ENCODE measurements at places on chromosomes 12 and 14.

DNA sequence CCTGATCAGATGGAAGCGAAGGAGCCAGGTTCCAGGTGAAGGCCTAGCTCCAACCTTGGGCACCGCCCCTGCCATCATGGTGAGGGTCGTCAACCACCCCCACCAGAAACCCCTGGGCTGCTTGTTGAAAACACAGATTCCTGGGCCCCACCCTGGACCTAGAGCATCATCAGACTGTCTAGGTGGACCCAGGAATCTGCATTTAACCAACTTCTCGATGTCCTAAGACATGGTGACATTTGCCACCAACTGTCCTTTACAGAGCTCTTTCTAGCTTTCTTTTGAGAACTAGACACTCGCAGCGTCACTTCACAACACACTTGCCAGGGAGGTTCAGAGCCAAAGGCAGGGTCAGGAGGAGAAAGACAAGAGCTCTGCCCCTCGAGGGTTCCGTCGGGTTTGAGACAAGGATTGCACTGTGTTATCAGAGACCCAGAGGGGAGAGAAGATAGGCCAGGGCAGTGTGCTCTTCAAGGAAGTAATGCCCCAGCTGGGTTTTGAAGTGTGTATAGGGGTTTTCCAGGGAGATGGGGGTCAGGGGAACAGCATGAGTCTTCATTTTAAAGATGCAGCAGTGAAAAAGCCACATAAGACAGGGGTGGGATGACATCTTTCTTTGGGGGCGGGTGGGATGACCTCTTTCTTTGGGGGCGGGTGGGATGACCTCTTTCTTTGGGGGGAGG is 24.6 kb downstream of the RFLNA start:
- DNase-seq, result no peak

- DNase-seq, result no peak
These were observed 88.2 kb downstream of the RASSF9 start for GRCh38 chr12:85747941-85748495.

- DNase-seq, result no peak
These were observed 197.8 kb upstream of the FRMD6 start for GRCh38 chr14:51453869-51454268.

GRCh38 chr14:32469388-32470160 is 140.5 kb downstream of the AKAP6 start:
- DNase-seq, result peak; percentile 2

DNA sequence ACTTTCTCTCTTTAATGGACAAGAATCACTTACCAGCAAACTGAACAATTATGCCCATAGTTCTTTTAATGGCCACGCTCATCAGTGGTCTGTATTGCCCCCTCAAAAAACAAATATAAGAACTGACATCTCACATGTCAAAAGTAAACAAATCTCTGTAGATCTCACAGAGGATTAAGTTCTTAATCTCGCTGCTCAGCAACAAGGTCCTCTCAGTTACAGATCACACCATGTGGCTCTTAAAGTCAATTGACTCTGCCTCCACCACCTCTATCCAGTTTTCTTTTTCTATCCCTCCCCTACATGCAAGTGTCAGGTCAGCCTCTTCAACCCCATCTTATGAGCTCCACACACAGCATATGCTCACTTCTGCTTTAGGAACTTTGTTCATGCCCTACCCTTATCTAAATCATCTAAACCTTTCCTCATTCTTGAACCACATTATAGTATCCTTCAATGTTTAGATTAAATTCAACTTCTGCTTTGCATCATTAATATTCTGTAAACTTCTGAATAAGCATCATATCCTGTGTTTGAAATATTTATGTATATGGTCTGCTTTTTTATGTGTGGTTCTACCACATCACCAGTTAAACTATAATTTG is 7.2 kb downstream of the ADAM20 start:
- DNase-seq, result no peak

- no peak for DNase-seq
These were observed 29.8 kb upstream of the CCT2 start for GRCh38 chr12:69555461-69555860.

DNA sequence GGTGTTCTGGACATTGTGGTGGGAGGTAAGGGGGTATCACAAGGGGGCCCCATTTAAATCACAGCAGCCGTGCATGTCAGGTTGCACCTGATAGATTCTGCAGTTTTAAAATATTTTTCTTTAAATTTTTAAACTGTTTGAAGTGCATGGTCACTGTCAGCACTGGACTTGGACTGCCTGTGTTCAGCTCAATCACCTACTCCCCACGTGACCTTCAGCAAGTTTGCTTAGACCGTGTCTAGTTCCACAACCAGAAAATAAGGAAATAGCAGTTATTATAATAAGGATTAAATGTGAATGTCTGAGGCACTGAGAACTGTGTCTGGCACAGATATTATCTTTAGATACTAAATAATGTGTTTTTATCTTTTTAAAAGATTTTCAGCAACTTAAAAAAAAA is 64.7 kb downstream of the ESR2 start:
- DNase-seq, result no peak

DNA sequence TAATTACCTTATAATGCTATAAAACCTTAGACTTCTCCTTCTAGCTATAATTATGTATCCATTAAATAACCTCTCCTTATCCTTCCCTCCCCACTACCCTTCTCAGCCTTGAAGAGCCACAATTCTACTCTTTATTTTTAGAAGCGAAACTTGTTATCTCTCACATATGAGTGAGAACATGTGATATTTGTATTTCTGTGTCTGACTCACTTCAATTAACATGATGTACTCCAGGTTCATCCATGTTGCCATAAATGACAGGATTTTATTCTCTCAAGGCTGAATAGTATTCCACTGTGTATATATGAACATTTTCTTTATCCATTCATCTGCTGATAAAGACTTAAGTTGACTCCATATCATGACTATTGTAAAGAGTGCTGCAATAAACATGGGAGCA is 485.6 kb downstream of the FLRT2 start:
- no peak for DNase-seq

GRCh38 chr14:51638071-51638944 is 13.4 kb upstream of the FRMD6 start:
- no peak for DNase-seq

GRCh38 chr14:67516676-67517075 is 16.4 kb upstream of the PLEKHH1 start:
- no peak for DNase-seq

DNA sequence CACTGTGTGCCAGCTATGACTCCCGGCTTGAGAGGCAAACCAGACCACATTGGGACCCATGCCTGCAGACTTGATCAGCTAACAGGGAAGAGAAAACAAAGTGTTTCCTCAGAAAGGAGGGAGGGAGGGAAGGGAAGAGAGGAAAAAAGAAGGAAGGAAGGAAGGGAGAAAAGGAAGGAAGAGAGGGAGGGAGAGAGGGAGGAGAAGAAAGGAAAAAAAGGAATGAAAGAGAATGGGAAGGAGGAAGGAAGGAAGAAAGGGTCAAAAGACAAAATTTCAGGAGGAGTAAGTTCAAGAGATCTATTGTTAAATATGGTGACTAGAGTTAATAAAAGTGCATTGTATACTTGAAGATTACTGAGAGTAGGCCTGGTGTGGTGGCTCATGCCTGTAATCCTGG is 18.9 kb downstream of the FIGNL2 start:
- no peak for DNase-seq

GRCh38 chr12:119544765-119545625 is 48.6 kb upstream of the TMEM233 start:
- DNase-seq, result peak; percentile 57

DNA sequence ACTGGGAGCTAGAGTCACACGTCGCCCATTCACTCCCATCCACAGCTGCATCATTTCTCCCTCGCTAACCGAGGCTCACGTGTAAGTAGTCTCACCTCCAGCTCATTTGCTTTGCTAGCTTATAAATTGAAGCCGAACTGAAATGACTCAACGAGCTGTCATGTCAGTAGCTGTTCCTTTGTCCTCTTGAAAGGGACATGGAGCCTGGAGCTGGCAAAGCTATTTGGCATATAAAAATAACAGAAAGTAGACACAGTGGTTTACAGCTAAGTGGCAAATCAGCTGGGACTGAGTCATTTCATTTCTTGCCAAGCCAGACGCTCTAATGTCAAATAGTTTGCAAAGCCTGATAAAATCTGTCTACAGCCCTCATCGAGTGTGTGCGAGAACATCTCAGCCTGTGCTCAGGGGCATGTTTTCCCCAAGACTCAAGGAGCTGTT is 114.4 kb upstream of the TMEM233 start:
- no peak for DNase-seq

- no peak for DNase-seq
These were observed 43.1 kb upstream of the DICER1 start for GRCh38 chr14:95200404-95200803.

DNA sequence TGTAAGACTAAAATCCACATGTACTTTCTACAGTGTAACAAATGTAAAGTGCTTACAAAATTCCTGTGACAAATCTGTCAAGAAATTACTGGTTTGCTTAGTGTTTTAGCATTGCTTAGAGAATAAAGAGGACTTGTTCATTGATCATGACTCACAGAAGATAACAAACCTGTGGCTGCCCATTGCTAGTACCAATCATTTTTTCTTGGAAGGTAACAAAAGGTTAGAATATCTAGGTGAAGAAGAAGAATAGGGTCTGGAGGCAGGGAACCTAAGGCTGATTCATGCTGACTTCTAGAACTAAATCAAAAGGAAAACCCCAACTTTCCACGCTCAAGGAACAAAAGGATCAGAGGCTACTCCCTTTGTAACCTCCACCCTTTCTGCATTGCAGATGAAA is 232.7 kb upstream of the ABCD2 start:
- DNase-seq, result no peak

DNA sequence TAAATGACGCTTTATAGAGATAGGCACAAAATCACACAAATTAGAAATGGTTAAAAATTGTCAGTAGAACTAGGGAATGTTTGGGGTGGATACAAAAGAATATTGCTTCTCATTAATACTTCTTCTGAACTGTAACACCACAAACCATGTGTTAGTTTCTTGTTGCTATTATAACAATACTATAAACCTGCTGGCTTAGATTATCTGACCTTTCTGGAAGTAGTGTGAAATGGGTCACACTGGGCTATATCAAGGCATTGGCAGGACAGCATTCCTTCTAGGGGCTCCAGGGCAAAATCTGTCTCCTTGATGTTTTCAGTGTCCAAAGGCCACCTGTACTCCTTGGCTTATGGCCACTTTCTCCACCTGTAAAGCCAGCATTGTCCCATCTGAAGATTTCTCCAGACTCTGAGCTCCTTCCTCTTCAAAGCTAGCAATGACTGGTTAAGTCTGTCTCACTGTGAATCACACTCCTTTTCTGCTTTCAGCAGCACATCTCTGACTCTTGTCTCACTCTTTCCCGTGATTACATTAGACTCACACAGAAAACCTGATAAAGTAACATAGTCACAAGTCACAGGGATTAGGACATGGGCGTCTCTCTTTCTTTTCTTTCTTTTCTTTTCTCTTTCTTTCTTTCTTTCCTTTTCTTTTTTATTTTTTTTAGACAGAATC is 86.3 kb downstream of the SLC15A4 start:
- DNase-seq, result no peak

GRCh38 chr12:101298426-101298825 is 18.5 kb downstream of the UTP20 start:
- DNase-seq, result no peak

DNA sequence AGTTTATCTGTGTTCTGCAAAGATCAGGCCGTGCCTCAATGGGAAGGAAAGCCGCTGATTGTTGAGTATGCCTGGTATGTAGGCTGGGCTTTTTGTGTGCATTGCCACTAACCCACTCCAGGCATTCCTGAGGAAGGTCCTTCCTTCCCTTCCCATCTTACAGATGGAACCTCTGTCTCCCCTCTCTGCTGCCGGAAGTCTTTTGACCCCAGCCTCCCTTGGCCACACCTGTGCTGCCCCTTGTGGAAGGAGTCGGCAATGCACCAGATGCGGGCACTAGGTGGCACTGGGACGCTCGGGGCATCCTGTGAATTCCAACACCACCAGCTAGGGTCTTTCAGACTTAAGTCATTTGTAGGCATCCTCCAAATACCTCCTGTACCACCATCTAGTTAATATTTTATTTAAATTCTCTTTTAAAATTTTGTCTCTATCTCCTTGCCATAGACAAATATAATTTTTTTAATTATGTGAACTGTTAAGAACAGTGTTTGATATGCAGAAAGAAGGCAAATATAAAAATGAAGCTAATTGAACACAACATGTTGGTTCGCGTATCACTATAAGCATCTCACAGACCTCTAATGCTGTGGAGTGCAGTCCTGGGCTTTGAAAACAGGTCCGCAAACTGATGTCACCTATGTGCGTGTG is 99.6 kb downstream of the RIN3 start:
- peak; percentile 69 for DNase-seq

DNA sequence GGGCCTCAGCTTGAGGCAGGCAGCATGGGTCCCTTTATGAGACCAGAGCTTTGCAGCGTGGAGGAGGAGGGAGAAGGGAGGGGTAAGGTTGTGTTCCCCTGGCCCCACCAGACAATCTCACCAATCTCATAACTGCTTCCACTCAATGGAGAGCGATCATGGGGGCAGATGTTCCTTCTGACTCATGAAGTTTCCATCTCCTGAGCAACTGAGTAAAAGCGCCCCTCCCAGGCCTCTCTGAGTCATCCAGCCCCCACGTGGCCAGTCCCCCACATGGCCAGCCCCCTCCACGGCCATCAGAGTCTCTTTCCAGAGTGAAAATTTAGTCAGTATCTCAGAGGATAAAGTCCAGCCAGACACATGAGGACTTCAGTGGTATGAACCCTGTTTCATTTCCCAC is 39.2 kb upstream of the PLXNC1 start:
- no peak for DNase-seq

- DNase-seq, result no peak
These were observed 39.6 kb downstream of the RHOF start for GRCh38 chr12:121753844-121754264.

DNA sequence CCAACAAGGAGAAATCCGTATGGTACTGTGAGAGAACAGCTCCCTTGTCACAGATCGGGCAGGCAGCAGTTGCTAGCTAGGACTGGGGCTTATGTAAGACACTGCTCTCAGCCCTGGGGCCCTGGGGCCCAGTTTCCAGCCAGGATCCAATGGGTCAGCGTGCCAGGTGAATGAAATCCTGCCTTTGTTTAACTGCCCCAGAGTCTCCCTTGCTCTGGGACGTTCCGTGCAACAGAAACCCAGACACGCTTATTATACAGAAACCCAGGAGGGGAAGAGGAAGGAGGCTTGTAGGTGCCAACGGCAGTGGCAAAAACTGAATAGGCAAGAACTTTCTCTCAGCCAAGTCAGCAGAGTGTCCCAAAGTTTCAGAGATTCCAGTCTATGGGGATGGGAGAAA is 110.6 kb downstream of the DIO2 start:
- no peak for DNase-seq

DNA sequence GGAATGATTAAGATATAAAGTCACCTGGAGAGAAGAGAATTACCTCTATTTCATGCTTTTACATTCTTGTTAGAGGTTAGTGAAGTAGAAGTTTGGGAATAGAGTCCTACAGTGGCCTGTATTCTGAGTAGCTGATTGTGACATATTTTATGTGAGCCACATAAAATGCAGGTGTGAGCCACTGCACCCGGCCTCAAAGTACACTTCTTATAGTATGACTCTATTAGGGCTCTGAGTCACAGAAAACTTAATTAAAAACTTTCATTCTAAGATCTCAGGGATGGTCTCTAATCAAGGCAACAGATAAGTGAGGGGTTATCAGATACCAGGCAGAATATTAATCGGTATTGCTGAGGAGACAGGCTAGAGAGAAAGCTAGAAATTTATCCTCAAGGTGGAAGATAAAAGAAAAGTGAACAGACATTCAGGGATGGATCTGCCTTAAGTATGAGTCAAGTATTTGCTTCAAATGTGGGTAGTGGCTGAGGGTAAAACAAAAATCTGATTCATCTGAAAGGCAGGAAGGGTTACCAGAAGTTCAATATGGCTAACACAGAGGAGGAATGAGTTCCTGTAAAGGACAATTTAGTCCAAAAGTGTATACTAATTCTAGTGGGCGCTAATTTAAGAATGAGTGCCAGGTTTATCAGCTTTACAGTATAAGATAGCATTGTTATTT is 5.5 kb upstream of the G2E3 start:
- no peak for DNase-seq

Measured in CD4-positive, alpha-beta T cell treated with Interleukin-17A for 1 hour (primary cell).